ENCODE measurements at places on chromosomes 7 and 10.

- DNase-seq = no peak
These were observed 130.1 kb upstream of the ZEB1 start for GRCh38 chr10:31188792-31189406.

GRCh38 chr10:127035827-127036226 is 130.6 kb downstream of the DOCK1 start:
- no peak for DNase-seq

GRCh38 chr10:23826421-23826820 is 382.5 kb upstream of the KIAA1217 start:
- no peak for DNase-seq

DNA sequence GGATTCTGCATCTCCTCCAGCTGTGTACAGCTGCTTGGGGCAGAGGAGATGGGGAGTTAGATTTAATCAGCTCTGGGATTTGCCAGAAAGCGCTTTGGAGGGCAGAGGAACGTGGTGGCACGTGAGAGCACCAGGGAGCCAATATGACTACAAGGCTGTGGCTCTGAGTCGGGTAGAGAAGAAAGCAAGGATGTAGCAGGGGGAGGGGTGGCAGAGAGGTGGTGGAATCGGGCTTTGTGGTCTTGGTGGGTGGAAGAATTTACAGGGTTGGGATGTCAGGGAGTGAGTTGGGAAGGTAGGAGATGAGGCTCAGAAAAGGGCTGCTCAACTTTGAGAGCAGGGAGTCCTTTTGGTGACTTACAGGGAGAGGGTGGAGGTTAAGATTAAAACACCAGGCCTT is 113.6 kb downstream of the CCNY start:
- DNase-seq = no peak

- no peak for DNase-seq
These were observed 49.9 kb upstream of the ZRANB1 start for GRCh38 chr10:124892031-124892430.

- DNase-seq = no peak
These were observed 34.7 kb upstream of the PPP1R3A start for GRCh38 chr7:113953553-113953952.

DNA sequence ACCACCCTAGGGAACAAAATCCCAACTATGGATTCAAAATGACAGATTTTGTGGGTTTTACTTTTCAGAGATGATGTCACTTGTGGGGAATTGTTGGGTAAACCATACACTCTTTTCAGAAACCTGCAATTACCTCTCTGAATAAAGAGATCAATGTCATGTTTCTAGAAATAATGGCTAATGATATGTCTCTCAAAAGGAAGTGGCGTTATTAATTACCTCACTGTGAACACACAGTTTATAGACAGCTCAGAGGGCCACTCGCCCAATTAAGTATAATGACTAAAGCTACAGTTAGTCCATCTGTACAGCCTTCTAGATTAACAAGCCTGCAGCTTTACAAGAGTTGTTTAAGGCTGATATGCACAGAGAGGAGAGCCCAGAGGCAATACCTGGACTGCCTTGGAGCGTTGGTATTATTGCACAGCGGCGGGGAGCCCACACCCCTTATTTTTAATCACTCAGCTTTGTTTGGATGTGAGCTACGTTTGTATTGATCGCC is 79.5 kb downstream of the RAB11FIP2 start:
- DNase-seq = no peak

GRCh38 chr10:130615457-130615856 is 479.3 kb downstream of the GLRX3 start:
- no peak for DNase-seq

DNA sequence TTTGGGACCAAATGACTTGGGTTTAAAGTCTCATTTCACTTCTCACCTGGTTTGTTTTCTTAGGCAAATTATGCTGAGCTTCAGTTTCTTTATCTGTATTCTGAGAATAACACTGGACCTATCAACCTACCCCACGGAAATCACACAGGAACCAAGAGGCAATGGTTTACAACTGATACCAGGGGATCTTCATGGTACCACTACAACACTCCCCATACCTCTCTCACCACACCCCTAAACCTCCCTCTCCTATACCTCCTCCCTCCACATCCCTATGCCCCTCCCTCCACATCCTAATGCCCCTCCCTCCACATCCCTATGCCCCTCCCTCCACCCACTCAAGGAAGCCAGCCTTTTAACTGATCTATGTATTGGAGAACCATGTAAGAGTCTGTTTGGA is 9.9 kb downstream of the FAM204A start:
- DNase-seq = no peak

- DNase-seq = no peak
These were observed 10.0 kb upstream of the SEC24C start for GRCh38 chr10:73734028-73734720.

GRCh38 chr7:155729847-155730246 is 82.4 kb downstream of the SHH start:
- no peak for DNase-seq

Measured in HL-60 (cell line).